Foreskin fibroblast (primary cell): ENCODE measurements at places on chromosomes 5 and 9.

DNA sequence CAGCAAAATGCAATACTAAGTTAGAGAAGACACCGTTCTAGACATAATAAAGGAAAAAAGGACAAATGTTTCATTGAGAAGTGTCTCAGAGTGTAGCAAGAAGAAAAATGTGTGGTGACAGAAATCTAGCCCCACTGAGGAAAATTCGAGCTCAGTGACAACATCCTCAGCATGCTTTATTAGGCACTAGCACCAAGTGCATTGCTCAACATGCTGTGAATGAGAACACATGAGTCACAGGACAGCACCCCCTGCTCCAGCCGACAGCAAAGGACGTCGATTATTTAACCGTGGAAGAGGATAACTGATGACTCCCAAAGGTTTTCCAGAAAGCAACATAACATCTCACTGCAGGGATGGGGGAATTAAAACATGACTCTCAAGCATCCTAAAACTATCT is 182.7 kb downstream of the GNAQ start:
- DNase-seq, result peak; percentile 94

DNA sequence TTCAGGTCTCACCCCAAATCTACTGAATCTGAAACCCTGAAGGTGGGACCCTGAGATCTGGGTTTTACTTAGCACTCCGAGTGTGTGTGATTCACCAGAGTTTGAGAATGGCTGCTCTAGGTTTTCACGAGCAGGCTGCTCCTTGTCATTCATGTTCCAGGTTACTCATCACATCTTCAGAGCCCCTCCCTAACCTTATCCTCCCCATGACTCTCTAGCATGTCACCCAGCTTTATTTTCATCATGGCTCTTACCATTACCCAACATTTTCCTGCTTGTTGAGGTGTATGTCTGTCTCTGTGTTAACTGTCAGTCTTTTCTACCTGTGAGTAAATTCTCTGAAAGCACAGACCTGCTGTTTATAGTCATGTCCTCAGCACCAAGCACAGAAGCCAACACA is 319.2 kb downstream of the NSG2 start:
- no peak for DNase-seq

DNA sequence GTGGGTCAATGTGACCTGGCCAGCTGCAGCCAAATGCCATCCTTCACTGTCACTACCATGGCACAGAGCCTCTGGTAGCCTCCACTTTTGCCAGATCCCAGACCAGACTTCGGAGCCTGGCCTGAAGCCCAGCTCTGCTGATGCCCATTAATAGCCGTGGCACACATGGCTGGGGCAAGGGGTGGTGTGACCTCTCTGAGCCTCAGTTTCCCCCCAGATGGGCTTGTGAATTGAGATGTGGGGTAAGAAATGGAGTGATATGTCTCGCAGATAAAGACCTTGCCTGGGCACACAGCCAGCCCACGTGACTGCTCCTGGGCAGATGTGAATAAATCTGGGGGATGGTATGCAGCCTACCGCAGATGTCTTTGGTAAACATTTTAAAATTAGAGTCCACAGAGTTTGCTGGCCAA is 13.9 kb downstream of the SUSD3 start:
- DNase-seq, result peak; percentile 59

DNA sequence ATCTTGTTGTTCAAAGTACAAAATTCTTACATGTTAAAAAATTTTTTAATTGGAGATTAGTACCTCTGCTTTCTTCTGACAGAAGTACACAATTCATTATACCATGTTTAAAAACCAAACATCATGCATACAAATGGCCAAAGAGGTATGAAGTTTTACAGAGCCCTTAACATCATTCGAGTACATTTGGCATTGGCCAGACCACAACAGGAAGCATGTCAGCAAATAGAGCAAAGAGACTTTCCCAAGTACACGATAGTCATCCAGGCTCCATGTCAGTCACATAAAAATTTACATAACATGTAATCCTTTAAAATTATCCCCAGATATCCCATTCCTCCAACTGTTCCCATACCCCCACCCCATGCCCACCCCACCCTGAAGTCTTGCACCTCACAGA is 22.5 kb downstream of the HMGCS1 start:
- DNase-seq, result no peak

DNA sequence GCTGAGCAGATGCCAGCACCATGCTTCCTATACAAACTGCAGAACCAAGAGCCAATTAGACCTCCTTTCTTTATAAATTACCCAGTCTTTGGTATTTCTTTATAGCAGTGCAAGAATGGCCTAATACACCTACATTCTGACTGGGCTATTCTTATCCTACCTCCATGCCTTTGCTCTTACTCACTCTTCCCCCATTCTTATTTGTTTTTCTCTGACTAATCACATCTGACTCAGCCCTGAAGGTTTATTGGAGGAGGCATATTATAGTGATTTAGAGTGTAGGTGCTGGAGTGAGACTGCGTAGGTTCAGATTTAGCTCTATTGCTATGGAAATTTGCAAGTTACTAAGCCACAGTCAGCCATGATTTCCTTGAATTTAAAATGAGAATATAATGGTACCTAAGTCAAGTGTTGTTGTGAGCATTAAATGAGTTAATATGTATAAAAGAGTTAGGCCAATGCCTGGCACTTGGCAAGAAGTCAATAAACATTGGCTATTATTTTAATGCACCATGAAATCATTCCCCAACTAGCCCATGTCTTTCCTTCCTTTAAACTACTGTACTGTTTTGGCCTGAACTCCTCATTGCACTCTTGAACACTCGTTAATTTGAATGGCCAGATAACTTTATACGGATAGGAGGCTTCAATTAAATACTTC is 531.2 kb upstream of the ZNF608 start:
- peak; percentile 87 for DNase-seq

GRCh38 chr5:11390291-11390767 is 513.9 kb downstream of the CTNND2 start:
- no peak for DNase-seq

DNA sequence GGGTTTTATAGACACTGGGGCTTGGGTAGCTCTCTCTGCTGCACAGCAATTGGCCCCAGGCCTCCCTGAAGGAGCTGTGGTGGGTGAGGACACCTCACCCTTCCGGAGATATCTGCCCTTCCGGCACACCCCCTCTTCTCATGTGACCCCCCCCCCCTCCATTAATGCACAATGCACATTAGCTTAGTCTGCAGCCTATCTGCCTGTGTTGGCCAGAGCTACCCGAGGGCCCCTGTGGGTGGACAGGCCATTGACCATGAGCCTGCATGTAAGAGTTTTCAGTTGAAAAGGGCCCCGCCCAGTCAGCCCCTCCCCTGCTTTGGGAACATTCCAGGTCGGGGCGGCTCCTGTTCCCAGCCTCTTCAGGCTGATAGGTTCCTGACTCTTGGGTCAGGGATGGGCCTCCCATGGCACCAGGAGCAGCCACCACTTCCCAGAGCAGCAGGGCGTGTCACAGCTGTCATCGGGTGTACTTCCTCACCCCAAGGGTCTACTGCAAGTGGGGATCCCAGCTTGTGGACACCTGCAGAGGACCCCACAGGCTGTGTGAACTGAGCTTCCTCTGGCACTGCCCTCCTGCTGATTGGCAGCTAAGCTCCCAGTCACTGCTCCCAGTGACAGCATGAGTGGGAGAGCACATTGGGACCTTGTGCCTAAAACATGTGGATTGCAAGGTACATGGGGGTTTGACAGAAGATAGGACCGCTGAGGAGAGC is 17.8 kb downstream of the PHF2 start:
- DNase-seq, result no peak

DNA sequence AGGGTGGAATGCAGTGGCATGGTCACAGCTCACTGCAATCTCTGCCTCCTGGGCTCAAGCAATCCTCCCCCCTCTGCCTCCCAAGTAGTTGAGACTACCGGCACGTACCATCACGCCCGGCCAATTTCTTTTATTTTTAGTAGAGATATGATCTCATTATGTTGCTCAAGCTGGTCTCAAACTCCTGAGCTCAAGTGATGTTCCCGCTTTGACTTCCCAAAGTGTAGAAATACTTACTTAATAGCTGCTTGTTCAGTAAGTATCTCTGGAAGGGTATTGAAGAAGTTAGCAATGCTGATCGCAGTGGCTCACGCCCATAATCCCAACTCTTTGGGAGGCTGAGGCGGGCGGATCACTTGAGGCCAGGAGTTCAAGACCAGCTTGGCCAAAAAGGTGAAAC is 35.7 kb upstream of the PLIN2 start:
- DNase-seq, result peak; percentile 44

DNA sequence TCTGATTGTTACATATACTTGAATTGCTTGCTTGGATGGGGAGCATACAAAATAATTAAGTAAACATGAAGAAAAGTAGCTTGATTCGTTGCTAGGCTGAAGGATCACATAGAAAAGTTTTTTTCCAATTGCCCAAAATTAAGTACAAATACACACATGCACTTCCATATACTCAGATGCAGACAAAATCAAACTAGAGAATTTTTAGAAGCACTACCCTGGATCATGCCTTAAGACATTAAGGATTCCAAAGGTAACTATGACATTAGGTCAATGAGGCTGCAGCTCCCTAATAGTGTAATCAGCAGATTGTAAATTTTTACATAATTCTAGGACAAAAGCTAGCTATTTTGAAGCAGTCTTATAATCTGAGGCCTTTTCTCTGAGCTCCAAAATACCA is 216.9 kb upstream of the TMEM161B start:
- DNase-seq, result no peak

DNA sequence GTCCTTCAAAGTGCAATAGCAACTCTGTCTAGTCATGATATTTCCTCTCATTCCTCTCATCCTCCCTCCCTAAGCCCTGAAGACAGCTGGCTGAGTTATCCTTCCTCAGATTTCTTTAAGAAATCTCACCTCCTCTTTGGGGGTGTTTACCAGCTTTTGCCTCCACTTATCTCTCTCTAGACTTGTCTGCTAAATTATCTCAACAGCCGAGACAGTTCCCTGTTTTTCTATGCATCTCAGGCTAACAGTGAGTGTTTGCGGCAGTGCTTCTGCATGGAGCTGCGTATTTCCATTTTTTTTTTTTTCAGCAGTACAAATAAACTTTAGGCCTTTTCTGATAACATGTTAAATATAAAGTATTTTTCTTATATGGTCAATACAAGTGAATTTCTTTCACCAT is 20.9 kb downstream of the KCTD16 start:
- DNase-seq, result no peak

DNA sequence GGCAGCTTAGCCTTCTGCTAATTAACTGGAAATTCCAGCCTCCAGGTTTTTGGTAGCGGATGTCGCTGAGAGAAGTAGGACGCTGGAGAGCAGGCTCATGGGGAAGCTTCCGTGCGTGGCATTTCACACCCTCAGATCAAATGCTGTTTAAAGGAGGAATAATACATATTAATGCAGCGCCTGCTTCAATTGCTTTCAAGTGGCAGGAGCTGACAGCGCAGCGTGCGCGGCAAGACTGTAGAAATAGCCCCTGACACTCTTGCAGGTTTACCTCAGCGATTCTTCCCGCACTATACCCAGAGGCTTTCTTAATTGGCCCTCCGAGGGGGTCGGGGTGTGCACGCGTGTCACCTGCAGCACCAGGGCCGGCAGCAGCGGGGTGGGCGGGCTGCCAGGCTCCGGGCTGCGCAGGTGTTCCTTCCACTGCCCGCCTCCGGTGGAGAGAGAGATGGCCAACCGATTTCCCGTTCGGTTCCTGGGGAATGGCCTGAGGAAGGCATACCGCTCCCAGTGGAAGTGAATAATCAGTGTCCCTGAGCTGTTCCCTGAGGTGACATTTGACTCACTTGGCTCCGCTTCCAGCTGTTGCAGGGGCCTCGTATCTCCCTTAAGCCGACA is 427.9 kb downstream of the KCTD16 start:
- DNase-seq, result no peak

GRCh38 chr9:125932012-125932411 is 184.8 kb downstream of the PBX3 start:
- DNase-seq, result peak; percentile 92

DNA sequence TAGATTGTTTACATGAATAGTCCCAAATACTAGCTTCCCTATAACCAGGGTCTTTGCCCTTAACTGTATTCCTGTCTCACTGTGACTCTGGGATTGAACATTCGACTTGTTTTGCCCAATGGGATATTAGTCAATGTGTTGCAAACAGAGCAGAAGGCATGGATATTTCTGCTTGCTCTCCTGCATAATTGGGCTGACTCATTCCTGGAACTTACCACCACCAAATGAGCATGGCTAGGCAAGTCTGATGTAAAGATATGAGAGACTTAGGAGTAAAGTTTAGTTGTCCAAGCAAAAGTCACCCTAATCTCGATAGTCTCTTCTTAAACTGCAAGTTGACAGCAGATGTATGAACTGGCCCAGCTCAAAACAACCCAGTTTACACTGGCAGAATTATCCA is 273.5 kb upstream of the CCNG1 start:
- DNase-seq, result no peak

DNA sequence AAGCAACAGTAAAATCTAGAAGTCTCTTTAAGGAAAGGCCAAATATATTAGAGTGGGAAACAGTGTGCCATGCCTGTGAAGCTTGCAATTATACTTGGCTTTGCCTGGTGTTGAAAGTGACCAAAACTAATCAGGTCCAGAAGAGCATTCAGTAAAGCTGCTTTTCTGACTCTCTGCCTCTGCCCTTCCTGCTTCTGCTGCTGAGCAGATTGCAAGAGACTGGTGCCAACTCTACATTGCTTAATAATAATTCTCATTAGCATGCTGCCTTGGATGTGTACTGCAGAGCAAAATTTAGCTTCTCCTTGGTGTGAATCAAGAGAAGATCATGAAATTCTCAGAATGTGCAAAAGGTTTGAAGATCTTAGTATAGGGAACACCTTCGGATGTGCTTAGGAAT is 120.4 kb upstream of the RFX3 start:
- no peak for DNase-seq

- DNase-seq, result no peak
These were observed 134.8 kb upstream of the ALDH1B1 start for GRCh38 chr9:38257626-38258215.

GRCh38 chr9:100377015-100377414 is 24.3 kb upstream of the TEX10 start:
- DNase-seq, result no peak

DNA sequence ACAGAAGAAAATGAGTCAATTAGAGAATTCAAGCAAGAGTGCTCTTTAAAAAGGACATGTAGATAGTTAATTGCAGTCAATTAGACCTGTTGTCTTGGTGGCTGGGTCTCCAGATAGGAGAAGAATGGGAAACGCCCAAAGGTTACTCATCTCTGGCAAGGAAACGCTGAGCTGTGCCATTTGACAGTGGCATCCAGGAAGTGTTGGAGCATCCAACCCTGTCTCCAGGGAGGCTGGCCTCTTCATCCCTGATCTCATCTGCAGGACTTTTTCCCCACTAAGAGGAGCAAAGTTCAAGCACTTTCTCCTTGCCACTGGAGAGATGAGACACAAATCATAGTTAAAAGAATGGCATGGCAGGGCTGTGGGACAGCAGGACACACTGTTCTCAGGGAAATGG is 111.7 kb upstream of the MSX2 start:
- DNase-seq, result no peak

DNA sequence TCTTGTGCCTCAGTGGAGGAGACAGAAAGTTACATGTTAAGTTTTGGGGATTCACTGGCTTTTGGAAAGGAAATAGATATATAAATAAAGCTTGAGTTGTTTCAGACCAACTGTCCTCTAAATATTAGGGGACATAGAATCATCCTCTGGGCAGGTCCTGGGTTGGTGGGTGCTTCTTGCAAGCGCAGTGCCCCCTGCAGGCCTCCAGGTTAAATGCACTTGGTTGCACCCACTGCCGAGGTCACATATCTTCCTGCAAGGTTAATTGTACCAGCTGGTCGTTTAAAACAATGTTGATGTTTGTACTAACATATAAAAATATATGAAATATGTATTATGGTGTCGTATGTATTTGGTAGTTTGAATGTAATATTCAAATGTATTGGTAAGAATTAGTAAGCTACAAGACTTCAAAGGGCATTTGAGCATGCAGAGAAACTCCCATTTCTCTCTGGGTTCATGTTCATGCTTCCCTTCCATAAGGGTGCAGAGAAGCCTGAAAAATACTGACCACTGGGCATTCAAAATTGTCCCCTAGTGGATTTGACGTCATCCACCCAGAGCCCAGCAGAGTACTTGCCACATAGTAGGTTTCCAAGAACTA is 87.0 kb downstream of the ZNF618 start:
- peak; percentile 37 for DNase-seq
